ENCODE measurements at places on chromosomes 2 and 18.
A peak's percentile ranks its signal among the peaks of the same experiment; 100 is the strongest.

- no peak for DNase-seq
These were observed 646.1 kb upstream of the ACVR2A start for GRCh38 chr2:147198651-147199171.

DNA sequence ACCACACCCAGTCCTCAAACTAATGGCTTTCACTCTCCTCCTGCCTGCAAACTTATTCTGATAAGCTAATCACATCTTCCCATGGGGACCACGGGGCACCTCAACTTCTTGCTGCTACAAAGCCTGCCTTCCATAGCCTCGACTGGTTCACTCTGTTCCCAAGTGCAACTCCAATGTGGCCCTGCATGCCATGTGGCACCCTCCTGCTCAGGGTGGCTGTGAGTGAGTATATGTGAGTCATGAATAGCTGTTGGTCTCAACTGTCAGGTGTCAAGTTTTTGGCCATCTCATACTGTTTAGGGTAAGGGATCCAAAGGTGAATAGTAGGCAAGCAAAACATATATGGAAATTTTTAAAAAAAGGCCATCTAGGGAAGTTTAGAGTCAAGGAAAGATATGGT is 276.1 kb upstream of the DCC start:
- no peak for DNase-seq

DNA sequence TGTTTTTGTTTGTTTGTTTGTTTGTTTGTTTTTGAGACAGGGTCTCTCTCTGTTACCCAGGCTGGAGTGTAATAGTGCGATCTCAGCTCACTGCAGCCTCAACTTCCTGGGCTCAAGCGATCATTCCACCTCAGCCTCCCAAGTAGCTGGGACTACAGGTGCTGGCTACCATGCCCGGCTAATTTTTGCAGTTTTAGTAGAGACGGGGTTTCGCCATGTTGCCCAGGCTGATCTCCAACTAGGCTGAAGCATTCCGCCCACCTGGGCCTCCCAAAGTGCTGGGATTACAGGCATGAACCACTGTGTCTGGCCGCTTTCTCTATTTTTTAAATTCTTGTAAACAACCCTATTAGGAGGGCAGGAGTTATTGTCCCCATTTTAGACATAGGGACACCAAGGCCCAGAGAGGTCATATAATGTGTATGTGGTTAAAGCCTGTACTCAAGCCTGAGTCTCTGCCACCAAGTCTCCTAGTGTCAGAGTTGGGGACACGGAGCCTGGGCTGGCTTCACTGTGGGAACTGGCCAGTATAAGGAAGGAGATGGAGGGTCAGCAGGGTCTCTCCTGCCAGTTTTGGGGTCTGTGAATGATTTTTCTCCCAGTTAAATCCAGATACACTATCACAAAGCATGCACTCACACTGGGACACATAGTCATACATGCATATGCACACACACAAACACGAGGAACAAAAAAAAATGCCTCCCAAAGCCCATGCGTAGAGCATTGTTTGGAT is 27.5 kb upstream of the MCFD2 start:
- no peak for DNase-seq

DNA sequence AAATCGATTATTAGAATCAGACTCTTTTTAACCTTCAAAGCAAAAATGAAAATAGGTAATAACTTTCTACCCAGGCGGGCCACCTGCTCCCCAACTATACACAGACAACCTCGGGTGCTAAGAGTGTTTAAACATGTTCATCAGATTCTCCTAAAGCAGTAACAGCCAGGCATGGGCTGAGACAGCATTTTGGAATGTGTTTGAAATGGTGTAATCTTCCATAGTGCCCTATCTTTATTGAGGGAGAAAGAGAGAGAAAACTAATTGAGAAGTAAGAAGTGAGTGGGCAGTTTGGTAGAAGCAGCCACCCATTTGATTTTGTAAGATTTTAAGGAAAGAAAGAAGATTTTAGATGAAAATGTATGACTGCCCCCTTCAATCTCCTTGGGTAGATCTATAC is 196.1 kb upstream of the CTAGE1 start:
- DNase-seq = no peak

GRCh38 chr2:60793169-60793568 is 37.1 kb downstream of the PAPOLG start:
- no peak for DNase-seq

DNA sequence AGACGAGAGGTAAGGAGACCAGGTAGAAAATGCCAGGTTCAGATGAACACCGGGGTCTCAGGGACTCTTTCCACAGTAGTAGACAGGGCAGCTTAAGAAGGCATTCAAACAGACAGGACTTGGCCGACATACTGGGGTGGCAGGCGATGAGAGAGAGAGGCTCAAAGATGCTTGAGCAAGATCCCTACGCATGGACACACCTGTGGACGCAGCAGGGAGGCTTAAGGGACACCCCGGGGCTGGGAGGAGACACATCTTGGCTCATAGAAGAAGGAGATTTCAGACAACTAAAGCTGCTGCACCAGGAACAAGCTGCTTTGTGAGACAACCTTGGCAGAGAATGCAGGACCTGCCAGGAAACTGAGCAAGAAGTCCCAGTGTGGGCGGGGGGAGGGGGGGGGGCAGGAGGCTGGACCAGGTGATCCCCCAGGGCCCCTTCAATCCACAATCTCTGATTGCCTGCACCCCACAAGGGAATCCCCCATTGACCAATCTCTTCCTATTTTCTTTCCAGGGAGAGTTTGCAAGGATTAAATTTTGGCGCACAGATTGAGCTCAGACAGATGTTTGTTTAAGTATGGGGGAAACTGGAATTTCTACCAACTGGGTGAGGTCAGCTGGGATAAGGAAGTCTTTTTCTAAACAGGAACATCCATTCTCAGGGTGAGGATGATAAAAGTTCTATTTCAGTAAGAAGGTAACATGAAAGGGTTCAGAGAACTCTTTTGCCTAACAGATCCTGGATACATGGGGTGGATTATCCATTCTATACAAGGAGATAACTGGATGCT is 400.7 kb downstream of the NBAS start:
- no peak for DNase-seq

DNA sequence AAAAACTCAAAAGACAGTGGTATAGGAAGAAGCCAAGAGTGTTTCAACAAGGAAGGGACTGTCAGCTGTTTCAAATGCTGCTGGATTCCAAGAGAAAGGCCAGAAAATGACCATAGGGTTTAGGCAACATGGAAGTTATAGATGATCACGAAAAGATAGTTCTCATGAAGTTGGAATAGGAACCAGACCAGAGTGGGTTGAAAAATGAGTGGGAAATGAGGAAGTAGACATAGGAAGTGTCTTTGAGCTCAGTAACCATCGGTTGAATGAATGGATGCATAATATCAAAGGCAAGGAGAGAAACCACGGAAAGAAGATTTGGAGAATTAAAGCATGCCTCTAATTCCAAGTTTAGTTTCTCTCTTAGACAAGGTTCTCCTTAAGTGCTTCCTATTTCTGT is 1.3 kb downstream of the NCAPH start:
- DNase-seq = no peak

- no peak for DNase-seq
These were observed 31.6 kb upstream of the SOX11 start for GRCh38 chr2:5660591-5660990.

DNA sequence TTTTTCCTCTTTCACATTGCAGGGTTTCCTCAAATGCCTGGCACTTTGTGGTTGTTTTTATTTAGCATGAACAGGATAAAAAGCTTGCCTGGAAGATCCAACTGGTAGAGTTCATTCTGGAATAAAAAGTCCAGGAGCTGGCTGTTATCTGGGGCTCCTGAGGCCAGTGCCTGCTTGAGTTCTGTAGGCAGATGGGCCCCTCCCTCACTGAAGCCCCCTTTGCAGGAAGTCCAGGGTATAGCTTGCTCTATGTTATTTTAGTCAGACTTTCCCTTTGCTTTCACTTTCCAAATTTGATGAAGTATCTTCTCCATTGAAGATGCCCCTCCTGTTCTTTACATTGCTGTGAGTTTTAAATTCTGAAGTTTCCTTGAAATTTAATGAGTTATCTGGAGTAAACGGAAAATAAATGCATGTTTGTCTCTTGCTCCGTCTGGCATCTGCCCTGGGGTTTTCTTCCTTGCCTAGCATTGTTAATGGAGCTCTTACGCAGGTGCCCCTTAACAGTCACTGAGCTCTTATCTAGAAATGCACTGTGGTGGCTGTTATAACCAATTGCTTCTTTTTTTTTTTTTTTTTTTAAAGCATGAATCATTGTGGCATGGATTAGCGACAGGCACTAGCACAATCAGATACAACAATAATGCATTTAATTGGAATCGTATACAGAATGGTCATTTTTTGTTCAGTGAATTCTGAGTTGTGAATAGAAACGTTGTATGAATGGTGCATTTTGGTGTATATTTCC is 27.0 kb upstream of the LPIN1 start:
- DNase-seq = no peak

GRCh38 chr2:235591921-235592320 is 98.1 kb downstream of the AGAP1 start:
- DNase-seq = peak; percentile 26

All from fibroblast of mammary gland (primary cell).